Pancreas (tissue), 10 donors: ENCODE measurements at places on chromosomes 3 and 15. TPM values are rescaled to one million over a fixed set of nuclear protein-coding genes. Genes with fewer than 3 reads are reported as not detected.

The SLC35G2 gene
- polyA plus RNA-seq, result 2.1 TPM

The GAP43 gene
- 2.2 TPM for polyA plus RNA-seq

The NUP210 gene
- 10.9 TPM for polyA plus RNA-seq

The CFAP161 gene
- 0.08 TPM for polyA plus RNA-seq

The CP gene
- 3.7 TPM for polyA plus RNA-seq

The PROK2 gene
- 0.09 TPM for polyA plus RNA-seq

The SAMMSON gene
- not detected for polyA plus RNA-seq

The LMCD1 gene
- polyA plus RNA-seq, result 14.0 TPM

The WDR93 gene
- polyA plus RNA-seq, result 0.92 TPM

The SENP5 gene
- polyA plus RNA-seq, result 5.7 TPM

The GOLGA6L25 gene
- polyA plus RNA-seq, result not detected

The DLL4 gene
- polyA plus RNA-seq, result 4.8 TPM

The TMOD2 gene
- polyA plus RNA-seq, result 1.1 TPM

The CDHR4 gene
- polyA plus RNA-seq, result not detected

The IL17RE gene
- polyA plus RNA-seq, result 8.0 TPM

The PPP1R2 gene
- 9.5 TPM for polyA plus RNA-seq

The DNASE1L3 gene
- 0.38 TPM for polyA plus RNA-seq

The OR4M2 gene
- not detected for polyA plus RNA-seq

The SUSD5 gene
- polyA plus RNA-seq, result 0.54 TPM

The REC114 gene
- not detected for polyA plus RNA-seq

The FBLN2 gene
- polyA plus RNA-seq, result 4.4 TPM

The MON1A gene
- polyA plus RNA-seq, result 7.7 TPM

The MEX3B gene
- 0.47 TPM for polyA plus RNA-seq

The GP9 gene
- polyA plus RNA-seq, result 0.14 TPM

The MRPS25 gene
- 44.0 TPM for polyA plus RNA-seq

The LRRC2 gene
- 0.85 TPM for polyA plus RNA-seq

The LYZL4 gene
- not detected for polyA plus RNA-seq

The PIK3R4 gene
- 16.6 TPM for polyA plus RNA-seq

The GOLGA6C gene
- polyA plus RNA-seq, result not detected

The ANKRD63 gene
- not detected for polyA plus RNA-seq

The ACKR2 gene
- polyA plus RNA-seq, result 0.09 TPM

The BNC1 gene
- 0.02 TPM for polyA plus RNA-seq

The VIPR1 gene
- 10.6 TPM for polyA plus RNA-seq

The CRTC3 gene
- polyA plus RNA-seq, result 7.1 TPM

The DAZL gene
- not detected for polyA plus RNA-seq

The GOLGA6L6 gene
- not detected for polyA plus RNA-seq

The SPTSSB gene
- 1.2 TPM for polyA plus RNA-seq

The CCRL2 gene
- 0.75 TPM for polyA plus RNA-seq

The ARNT2 gene
- 3.5 TPM for polyA plus RNA-seq

The PCLAF gene
- polyA plus RNA-seq, result 2.2 TPM

The MYO5C gene
- polyA plus RNA-seq, result 12.7 TPM

The FYTTD1 gene
- 8.3 TPM for polyA plus RNA-seq

The FAM107A gene
- 6.9 TPM for polyA plus RNA-seq

The IGSF10 gene
- 0.27 TPM for polyA plus RNA-seq

The TM4SF18 gene
- polyA plus RNA-seq, result 6.4 TPM

The CPEB1 gene
- polyA plus RNA-seq, result 0.68 TPM

The CFAP100 gene
- not detected for polyA plus RNA-seq

The POLQ gene
- polyA plus RNA-seq, result 0.02 TPM

The PLD1 gene
- 29.3 TPM for polyA plus RNA-seq

The NPAP1 gene
- polyA plus RNA-seq, result 1.1 TPM

The GOLGA8M gene
- 0.80 TPM for polyA plus RNA-seq

The CYP8B1 gene
- polyA plus RNA-seq, result not detected

The HYKK gene
- 3.2 TPM for polyA plus RNA-seq

The SOX2 gene
- 0.04 TPM for polyA plus RNA-seq

The WNT5A gene
- polyA plus RNA-seq, result 1.3 TPM

The PPARG gene
- polyA plus RNA-seq, result 6.2 TPM

The NEK10 gene
- 0.30 TPM for polyA plus RNA-seq

The ARL14 gene
- polyA plus RNA-seq, result 4.1 TPM
